ENCODE measurements at places on chromosomes 1 and 21.

DNA sequence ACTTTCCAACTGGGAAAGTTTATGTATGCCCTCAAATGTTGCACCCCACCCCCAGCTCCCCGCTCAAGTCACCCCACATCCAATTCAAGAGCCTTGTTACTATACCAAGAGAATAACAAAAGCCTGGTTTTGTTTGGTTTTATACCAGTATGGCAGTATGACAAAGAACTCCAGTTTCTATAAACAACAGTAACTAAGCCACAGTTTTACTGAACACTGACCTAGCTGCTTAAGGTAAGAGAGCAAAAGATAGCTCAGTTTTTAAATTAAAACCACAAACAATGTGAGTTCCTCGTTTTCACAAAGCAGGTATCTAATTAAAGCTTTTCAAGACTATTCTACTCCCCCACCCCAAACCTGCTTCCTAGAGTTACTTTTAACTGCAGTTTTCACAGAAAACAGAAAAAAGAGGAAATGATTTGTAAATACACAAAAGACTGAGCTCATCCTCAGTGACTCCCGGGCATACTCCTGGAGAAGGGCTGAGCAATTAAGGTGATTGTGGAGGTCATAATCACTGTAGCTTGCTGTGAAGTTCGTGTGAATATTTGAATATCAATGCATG lies 59.3 kb upstream of the LHX8 start:
- no peak for DNase-seq

DNA sequence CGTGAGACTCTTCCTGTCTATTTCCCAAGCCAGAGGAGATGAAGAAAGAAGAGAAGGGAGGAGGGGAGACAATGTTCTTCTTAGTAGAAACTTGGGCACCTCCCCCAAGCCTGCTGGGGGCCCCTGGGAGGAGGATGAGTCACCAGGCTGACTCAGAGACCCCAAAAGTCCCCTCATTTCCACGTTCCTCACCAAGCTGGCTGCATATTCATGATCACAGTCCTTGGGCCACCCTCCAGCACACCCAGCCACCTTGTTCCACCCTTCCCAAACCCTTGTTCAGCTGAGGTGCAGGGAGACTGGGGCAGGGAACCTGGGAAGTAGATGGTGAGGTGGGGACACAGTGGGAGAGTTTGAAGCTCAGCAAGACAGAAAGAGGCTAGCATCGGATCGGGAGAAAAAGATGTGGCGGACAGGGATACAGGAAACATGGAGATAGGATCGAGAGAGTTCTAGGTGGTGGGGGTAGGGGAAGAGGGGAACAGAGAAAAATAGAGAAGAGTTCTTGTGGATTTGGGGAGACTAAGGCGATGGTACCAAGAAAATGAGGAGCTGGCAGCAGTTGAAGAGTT lies 712 bp downstream of the RAB13 start:
- no peak for DNase-seq

GRCh38 chr21:45891388-45892155 lies 90.0 kb upstream of the COL6A1 start:
- DNase-seq, result no peak

DNA sequence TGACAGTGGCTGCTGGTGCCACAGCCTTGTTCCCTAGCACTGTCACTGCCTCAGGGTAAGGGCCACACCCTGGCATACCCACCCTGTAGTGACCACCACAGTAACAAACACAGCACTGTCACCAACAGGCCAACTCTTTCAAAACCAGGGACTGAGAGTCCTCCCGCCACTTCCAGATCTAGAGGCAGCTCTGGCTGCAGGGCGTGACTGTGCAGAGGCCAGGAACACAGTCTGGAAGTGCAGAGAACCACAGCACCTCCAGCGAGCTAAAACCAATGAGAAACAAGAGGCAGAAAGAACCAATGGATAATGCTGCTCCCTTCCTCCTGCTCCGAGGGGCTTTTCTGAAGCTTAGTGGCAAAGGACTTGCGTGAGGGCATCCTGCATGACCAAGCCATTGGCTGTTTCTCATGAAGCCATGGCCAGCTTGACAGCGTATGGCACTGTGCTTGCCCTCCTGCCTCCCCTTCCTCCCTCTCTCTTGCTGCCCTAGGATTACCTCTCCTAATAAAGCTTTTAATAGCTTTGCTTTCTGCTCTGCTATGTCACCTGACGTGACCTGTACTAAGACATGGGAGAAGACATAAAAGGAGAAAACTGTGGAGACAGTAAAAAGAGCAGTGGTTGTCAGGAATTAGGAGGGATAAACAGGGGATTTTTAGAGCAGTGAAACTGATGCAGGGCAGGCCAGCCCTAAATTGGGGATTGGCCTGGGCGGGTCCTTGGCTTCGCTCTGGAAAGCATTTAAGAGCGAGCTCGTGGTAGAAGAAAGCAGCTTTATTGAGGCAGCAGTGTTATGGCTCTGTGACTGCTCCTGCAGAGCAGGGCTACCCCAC lies 7.2 kb downstream of the PARP1 start:
- DNase-seq, result no peak

DNA sequence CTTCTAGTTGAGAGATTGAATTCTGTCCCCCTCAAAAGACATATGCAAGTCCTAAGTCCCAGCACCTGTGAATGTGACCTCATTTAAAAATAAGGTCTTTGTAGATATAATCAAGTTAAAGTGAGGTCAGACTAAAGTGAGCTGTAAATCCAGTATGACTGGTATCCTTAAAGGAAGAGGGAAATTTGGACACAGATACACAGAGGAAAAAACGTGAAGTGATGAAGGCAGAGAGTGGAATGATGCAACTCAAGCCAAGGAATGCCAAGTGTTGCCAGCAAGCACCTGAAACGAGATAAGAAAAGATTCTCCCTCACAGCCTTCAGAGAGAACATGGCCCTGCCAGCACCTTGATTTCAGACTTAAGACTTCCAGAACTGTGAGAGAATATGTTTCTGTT lies 444.7 kb upstream of the VAMP3 start:
- DNase-seq, result no peak

Data from activated T-helper 1 cell treated with Interleukin-2 at 50 U/mL for 16 hours (primary cell).